ENCODE measurements at places on chromosomes 12 and 14. TPM values are rescaled to one million over a fixed set of nuclear protein-coding genes. Genes with fewer than 3 reads are reported as not detected.
A peak's percentile ranks its signal among the peaks of the same experiment; 100 is the strongest.

- DNase-seq: no peak
Measured at GRCh38 chr12:56469007-56469930, 891 bp downstream of the SPRYD4 start.

GRCh38 chr12:121596526-121596925, 15.7 kb upstream of the KDM2B start:
- no peak for DNase-seq

The RPL10L gene
- total RNA-seq: not detected

GRCh38 chr12:26705851-26706250, 127.1 kb downstream of the ITPR2 start:
- DNase-seq: no peak

The KLHL42 gene
- total RNA-seq: 19.5 TPM

GRCh38 chr12:32679920-32680237, 778 bp downstream of the DNM1L start:
- DNase-seq: no peak

- DNase-seq: peak; percentile 74
Measured at GRCh38 chr14:69354383-69355153, 43.5 kb downstream of the ERH start.

The VDR gene
- 305 TPM for total RNA-seq
